Fibroblast of villous mesenchyme (primary cell): ENCODE measurements at places on chromosomes 4 and X.
A peak's percentile ranks its signal among the peaks of the same experiment; 100 is the strongest.

- no peak for DNase-seq
Observed at GRCh38 chr4:89279385-89279784, 28.2 kb downstream of the GPRIN3 start.

DNA sequence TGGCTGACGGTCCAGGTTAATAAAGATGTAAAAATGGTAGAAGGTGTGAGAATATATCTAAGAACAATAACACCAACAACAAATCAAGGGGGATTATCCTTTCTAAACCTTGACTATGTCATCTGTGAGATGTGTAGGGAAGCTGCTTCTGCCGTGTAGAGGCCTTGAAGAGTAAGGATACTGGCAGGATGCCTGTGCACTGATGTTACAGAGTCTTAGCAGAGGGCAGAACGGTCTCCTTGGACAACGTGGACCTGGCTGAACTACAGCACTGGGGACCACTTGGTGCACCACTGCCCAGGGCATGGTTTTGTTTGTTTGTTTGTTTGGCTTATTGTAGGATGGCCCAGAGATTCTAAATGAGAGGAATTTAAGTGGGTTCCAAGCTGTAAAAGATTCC lies 33.5 kb downstream of the GPAT3 start:
- DNase-seq: no peak

DNA sequence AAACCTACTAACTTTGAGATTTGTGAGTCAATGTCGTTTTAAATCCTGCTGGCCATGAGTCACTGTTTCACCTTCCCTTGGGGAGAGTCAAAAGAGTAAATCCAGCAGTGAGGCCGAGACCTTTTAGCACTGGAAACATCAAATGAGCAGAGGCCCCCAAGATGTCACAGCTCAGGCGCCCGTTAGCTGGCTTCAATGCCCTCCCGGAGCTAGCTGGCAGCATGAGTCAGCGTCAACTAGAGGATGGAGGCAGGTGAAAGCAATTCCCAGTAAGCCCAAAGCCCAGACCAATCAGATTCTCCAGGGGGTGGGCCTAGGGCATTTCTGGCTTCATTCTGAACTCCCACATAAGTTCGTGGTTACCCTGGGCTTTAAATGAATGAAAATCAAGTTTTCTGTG lies 170.9 kb downstream of the CLCN4 start:
- DNase-seq: no peak

DNA sequence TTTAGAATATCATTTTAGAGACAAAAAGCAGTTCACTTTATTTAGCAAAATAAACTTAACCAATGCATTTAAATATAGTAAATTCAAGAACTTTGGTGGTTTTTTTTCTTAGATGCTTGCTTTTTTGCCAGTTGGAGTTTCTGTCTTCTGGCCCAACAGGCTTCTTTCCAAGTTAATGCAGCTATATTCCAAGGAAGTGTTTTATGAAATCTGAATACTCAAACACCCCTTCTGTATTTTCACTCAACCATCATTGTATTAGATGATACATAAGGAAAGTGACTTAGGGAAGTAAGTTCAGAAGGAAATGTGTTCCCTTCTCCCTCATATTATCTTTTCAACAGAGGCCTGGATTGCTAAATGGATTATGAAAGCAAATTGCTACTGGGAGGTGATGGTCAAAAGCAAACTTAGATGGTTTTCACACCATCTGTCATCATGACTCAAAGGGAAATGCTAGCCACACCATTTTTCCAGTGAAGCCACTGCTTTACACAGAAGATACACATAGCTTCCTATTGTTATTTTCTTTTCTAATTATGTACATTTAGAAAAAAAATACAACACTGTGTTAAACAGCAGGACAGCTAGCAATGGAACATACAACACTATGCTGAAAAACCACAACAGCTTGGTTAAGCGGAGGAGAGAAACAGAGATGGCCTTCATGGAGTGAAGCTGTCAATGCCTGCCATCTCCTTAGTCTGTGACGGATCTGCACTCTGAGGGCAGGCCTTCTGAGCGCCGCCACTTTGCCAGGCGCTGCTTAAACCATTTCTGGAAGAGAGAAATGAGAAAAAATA lies 32.9 kb downstream of the HOPX start:
- no peak for DNase-seq

DNA sequence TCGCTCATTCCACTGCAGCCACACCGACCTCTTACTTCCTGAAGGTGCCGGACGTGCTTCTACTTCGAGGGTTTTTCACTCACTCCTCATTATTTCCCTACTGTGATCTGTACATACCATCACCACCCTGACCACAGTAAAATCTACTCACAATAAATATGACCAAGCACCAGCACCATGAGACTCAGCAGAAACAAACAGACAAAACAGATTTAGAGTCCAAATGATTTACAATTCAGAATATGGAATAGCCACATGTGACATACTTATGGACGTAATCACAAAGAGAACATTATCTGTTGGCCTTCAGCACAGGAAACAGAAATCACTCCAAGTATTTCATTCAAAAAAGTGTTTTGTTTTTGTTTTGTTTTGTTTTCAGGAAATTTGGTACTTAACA lies 16.1 kb upstream of the KLB start:
- no peak for DNase-seq

DNA sequence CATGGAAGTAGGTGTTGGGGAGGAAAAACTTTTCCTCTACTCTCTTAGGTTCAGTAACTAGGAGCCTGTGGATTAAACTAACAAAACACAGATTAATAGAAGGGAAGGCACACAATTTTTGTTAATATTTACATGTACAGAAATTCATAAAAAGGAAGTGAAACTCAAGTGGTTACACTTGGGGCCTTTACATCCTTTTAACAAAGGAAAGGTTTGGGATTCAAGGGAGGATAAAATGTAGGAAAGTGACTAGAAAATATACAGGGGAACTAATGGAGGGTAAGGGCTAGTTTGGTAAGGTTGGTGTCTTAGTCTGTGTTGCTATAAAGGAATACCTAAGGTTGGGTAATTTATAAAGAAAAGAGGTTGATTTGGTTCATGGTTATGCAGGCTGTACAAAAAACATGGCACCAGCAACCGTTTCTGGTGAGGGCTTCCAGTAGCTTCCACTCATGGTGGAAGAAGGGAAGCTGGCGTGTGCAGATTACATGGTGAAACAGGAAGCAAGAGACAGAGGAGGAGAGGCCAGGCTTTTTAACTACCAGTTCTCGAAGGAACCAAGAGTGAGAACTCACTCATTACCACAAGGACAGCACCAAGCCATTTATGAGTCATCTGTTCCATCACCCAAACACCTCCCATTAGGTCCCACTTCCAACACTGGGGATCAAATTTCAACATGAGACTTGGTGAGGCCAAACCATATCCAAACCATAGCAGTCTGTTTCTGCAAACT lies 124.4 kb downstream of the CHRDL1 start:
- peak; percentile 3 for DNase-seq
